ENCODE measurements at places on chromosomes 3 and 15.

DNA sequence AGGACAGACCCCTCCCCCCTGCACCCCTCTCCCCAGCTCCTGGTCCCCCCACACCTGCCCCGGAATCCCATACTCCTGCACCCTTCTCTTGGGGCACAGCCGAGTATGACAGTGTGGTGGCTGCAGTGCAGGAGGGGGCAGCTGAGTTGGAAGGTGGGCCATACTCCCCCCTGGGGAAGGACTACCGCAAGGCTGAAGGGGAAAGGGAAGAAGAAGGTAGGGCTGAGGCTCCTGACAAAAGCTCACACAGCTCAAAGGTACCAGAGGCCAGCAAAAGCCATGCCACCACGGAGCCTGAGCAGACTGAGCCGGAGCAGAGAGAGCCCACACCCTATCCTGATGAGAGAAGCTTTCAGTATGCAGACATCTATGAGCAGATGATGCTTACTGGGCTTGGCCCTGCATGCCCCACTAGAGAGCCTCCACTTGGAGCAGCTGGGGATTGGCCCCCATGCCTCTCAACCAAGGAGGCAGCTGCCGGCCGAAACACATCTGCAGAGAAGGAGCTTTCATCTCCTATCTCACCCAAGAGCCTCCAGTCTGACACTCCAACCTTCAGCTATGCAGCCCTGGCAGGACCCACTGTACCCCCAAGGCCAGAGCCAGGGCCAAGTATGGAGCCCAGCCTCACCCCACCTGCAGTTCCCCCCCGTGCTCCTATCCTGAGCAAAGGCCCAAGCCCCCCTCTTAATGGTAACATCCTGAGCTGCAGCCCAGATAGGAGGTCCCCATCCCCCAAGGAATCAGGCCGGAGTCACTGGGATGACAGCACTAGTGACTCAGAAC, 9.8 kb downstream of the MAP1A start:
- no peak overlapping the region for H3K27ac ChIP-seq
- H3K27me3 ChIP-seq: no peaks in the 10 kb centered on the region
- no peak overlapping the region for H3K4me3 ChIP-seq
- no peaks in the 10 kb centered on the region for H3K36me3 ChIP-seq
- H3K4me1 ChIP-seq: peaks cover 11% of the 10 kb centered on the region
- DNase-seq: no peak

DNA sequence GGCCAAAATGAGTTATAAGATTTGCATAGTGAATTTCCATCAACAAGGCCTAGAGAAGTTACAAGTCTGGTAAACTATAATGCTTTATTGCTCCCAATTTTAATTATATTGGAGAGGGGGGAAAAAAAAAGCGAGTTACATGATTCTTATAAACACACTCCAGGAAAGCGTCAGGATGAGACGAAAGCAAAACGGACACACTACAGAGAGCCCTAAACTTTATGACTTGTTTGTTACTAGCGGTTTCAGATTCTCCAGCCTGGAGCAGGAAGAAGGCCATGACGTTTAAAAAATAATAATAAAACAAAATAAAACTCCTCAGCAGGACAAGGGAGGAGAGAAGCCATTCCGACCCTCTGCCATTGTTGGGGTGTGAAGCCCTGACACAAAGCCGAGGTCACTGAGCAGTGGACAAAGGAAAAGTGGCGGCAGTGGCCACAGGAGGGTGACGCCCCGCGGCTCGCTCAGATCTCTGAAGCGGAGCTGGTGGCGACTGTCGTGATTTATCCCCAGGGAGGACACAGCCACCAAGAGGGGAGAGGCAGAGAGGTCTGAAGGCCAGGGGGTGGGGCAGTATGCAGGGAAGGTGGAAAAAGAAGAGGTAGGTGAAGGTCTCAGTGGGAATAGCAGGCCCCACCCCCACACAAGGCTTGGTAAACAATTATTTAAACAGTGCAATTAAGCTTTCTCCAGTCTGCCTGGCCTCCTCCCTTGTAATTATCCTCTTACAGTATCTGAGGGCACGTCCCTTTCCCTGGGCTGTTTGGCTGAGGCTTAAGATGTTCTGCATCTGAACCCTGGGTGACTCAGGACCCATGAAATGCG, 45.3 kb downstream of the ADAMTS9 start:
- no peak overlapping the region for H3K27ac ChIP-seq
- no peaks in the 10 kb centered on the region for H3K4me1 ChIP-seq
- no peak for DNase-seq

DNA sequence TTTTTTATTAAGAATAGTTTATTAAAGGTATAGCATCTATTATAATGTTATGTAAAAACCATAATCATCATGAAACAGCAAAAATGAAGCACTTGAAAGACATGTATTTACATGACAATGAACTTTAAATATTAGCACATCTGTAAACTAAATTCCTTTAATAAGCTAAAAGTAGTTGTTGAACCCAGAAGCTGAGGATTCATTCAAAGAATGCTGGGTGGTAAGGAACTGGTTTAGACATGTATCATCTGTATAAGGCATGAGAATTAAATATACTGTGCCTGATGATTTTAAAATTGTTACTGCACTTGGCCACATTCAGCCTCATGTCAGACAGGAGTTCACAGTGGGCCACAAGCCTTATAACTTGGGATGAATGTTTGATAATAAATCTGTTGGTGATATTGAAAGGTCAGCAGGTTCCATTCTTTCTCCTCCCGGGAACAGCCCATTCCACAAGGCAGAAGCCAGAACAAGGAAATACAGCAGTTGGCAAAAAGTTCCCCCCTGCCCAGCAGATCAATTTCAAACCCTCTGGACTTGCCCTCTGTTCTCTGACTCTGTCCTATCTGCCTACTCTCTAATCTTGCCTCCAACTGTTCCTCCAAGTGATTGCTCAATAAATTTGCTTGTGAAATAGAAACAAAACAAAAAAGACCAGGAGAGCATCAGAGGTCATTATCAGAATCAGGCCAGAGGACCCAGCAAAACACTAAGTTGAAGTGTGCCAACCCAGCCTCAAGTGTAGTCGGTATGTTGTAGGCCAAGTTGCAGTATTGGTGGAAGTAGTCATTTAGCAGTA, 49.8 kb upstream of the TEX264 start:
- no peaks in the 10 kb centered on the region for H3K4me1 ChIP-seq
- no peak overlapping the region for H3K4me3 ChIP-seq
- no peaks in the 10 kb centered on the region for H3K36me3 ChIP-seq
- H3K27me3 ChIP-seq: no peaks in the 10 kb centered on the region

DNA sequence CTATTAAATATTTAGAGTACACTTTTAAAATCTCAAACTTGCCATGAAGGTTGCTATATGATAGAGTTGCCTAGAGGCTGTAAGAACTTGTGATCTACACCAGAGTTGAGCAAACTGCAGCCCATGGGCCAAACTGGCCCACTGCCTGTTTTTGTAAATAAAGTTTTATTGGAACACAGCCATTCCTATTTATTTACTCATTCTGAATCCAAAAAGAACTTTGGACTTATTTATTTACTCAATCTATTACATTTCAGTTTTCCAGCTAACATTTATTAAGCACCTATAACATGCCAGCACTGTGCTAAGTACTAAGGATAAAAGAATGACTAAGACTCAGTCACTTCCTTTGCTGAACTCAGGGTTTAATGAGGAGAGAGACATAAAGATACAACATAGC, 403.6 kb downstream of the ERC2 start:
- no peak overlapping the region for H3K4me3 ChIP-seq
- no peak overlapping the region for H3K27ac ChIP-seq
- no peaks in the 10 kb centered on the region for H3K4me1 ChIP-seq
- H3K27me3 ChIP-seq: no peaks in the 10 kb centered on the region

GRCh38 chr3:30602946-30603345, 3.5 kb upstream of the TGFBR2 start:
- no peak overlapping the region for H3K4me3 ChIP-seq
- H3K27ac ChIP-seq: no peak overlapping the region
- DNase-seq: peak; percentile 32
- peaks cover 39% of the 10 kb centered on the region for H3K4me1 ChIP-seq

- no peak overlapping the region for H3K27ac ChIP-seq
- no peak for DNase-seq
- H3K27me3 ChIP-seq: no peaks in the 10 kb centered on the region
- no peaks in the 10 kb centered on the region for H3K36me3 ChIP-seq
- H3K4me3 ChIP-seq: no peak overlapping the region
Measured at GRCh38 chr15:42175671-42176070, 19.2 kb upstream of the PLA2G4F start.

DNA sequence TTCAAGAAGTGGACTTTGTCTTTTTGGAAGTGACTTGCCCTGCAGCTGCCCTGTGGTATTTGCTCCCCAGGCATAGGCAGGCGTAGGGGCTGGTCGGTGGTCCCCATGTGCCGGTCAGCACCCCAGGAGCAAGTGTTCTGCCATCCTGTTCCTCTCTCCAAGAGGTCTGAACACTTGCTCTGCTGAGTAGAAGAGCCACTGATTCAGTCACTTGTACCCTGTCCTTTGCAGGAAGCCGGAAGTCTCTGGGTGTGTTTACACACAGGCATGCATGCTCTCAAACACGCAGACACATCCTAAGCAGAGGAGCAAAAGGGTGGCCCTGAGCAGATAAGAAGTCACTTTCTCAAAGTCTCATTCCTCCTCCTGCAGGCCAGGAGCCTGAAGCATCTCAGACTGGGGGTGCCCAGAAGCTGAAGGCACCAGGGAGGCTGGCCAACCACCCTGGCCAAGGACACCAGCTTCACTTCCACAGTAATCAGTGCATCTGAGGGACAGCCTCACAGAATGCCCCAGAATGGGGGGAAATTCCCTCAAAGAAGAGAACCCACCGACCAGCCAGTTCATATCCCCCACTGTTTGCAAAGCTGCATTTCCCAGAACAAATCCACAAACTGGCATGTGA, 88.7 kb upstream of the POMGNT2 start:
- no peaks in the 10 kb centered on the region for H3K4me1 ChIP-seq
- no peak overlapping the region for H3K4me3 ChIP-seq
- H3K27me3 ChIP-seq: no peaks in the 10 kb centered on the region
- H3K27ac ChIP-seq: no peak overlapping the region

DNA sequence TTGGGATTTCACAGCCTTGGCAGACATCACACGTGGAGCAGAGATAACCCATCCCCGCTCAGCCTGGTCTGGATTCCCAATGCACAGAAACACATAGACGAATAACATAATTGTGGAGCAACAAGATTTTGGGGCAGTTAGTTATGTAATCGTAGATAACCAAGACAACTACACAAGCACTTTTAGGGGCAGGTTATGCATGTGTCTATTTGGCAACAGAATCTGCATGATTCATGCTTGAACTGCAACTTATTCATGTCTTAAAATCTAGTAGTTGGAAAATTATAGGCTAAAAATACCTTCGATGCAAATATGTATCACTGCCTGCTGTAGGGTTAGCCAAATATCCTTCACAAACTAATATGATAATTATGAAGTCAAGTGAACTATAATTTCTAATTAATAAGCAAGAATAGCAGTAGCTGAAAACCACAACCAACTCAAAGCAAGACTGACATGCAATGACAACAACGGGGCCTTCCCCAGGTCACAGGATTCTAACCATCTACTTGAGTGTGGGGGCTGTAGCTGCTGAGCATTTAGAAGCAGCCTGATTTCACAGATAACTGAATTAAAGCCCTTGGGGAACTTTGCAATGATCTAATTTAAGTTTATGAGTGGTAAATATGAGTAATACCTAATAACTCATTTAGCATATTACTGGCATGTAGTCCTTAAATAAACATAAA, 31.1 kb downstream of the DGKG start:
- H3K4me3 ChIP-seq: no peak overlapping the region
- no peaks in the 10 kb centered on the region for H3K36me3 ChIP-seq
- no peaks in the 10 kb centered on the region for H3K27me3 ChIP-seq

GRCh38 chr3:54511766-54512365, 389.5 kb downstream of the CACNA2D3 start:
- H3K4me1 ChIP-seq: no peaks in the 10 kb centered on the region
- H3K36me3 ChIP-seq: no peaks in the 10 kb centered on the region
- H3K4me3 ChIP-seq: no peak overlapping the region
- H3K27me3 ChIP-seq: no peaks in the 10 kb centered on the region
- DNase-seq: no peak
- no peak overlapping the region for H3K27ac ChIP-seq

GRCh38 chr3:59733041-59733809, 683.4 kb upstream of the CFAP20DC start:
- H3K27me3 ChIP-seq: no peaks in the 10 kb centered on the region
- H3K36me3 ChIP-seq: no peaks in the 10 kb centered on the region
- no peaks in the 10 kb centered on the region for H3K4me1 ChIP-seq
- no peak overlapping the region for H3K27ac ChIP-seq

- no peaks in the 10 kb centered on the region for H3K27me3 ChIP-seq
- H3K4me3 ChIP-seq: peak overlapping the region; percentile 13
- no peaks in the 10 kb centered on the region for H3K4me1 ChIP-seq
- no peak overlapping the region for H3K27ac ChIP-seq
- peak; percentile 27 for DNase-seq
Measured at GRCh38 chr15:38609097-38609738, 44.6 kb upstream of the RASGRP1 start.

DNA sequence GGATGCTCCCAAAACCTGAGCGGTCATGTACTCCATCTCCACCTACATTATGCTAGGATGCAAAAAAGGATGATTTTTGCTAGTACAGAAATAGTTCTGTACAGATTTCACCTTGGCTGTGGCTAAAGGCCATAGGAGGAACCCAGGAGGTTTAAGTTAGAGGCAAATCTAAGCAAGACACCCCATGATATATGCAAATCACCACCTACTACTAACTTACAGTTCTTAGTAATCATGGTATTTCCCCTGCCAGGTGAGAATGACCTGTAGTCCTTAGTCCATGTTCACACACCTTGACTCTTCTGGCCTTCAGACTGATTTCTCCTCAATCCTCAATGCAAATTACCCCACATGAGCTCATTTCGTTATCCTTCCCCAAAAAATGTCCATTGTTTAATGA, 154.2 kb downstream of the IMPG2 start:
- H3K36me3 ChIP-seq: no peaks in the 10 kb centered on the region
- no peak for DNase-seq
- H3K27me3 ChIP-seq: no peaks in the 10 kb centered on the region
- H3K27ac ChIP-seq: no peak overlapping the region
- no peak overlapping the region for H3K4me3 ChIP-seq

DNA sequence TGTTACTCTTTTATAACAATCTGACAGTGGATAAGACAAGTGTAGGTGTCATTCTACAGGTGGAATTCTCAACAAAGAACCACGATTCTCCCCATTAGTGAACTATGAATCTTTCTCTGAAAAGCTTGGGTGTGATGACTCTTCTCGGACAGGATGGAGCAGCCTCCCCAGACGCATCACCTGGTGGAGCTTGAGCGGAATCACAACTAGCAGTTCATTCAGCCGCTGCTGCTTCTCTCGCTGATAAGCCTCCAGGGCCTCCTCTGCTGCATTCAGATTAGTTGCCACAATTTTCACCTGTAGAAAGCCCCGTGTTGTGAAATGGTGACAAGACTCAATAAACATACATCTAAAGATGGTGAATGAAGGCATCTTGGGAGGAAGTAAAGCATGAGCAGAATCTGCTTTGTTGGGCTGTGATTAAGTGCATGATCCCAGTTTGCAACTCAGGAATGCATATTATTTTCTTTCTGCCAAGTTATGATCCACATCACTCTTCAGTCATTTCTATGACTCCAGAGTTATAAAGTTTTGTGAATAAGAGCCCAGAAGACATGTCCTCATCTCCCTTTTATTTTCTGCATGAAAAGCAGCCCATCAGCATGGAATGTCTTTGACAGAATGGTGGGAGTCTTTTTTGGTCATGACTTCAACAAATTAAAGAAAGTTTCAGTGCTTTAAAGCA, 93.6 kb downstream of the BOC start:
- H3K36me3 ChIP-seq: no peaks in the 10 kb centered on the region
- no peaks in the 10 kb centered on the region for H3K27me3 ChIP-seq
- no peak for DNase-seq
- H3K4me3 ChIP-seq: no peak overlapping the region
- no peak overlapping the region for H3K27ac ChIP-seq

All from MM.1S (cell line).